Esophagus squamous epithelium (tissue), 5 donors: ENCODE measurements at places on chromosomes 5 and 9.

DNA sequence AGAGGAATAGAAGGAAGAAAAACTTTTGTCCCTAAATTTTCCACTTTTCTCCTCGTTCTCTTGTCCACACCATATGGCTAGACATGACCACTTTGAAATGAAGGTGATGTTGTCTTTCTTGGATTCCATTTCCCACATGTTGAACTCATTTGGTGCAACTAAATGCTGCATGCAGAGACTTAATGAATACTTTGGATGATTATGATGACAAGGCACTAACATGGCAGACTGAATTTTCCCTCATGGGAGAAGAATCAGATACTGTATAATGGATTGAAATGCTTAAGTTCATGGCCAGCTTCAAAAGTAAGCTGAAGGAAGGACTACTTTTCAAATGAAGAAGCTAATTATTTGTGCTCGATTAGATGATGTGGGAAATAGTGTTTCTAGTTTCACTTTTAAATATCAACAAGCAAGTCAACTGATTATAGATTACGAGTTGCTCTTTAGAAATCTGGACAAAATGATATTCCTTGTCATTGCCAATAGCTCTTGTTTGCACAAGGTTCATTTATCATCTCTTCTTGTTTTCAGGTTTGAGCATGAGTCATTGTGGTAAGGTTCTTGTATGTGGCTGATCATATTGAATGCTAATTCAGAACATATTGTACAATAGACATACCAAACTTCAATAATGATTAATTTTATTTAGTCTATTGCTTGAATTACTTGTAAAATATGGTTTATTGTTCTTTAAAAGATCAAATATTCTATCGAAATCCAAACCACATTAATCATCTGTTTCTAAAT is 501.3 kb upstream of the FTMT start:
- no peaks in the 10 kb centered on the region for H3K27me3 ChIP-seq
- no peak overlapping the region for H3K4me3 ChIP-seq
- DNase-seq, result no peak
- H3K4me1 ChIP-seq, result no peaks in the 10 kb centered on the region
- H3K36me3 ChIP-seq, result no peaks in the 10 kb centered on the region
- H3K27ac ChIP-seq, result no peak overlapping the region

GRCh38 chr5:102450313-102450990 is 48.3 kb downstream of the SLCO6A1 start:
- H3K4me1 ChIP-seq, result no peaks in the 10 kb centered on the region
- H3K36me3 ChIP-seq, result no peaks in the 10 kb centered on the region
- no peak for DNase-seq
- no peak overlapping the region for H3K27ac ChIP-seq

- no peaks in the 10 kb centered on the region for H3K36me3 ChIP-seq
- no peak overlapping the region for H3K4me3 ChIP-seq
- H3K27me3 ChIP-seq, result no peaks in the 10 kb centered on the region
- no peaks in the 10 kb centered on the region for H3K4me1 ChIP-seq
- DNase-seq, result no peak
- no peak overlapping the region for H3K27ac ChIP-seq
These were observed 800.6 kb upstream of the CDH6 start for GRCh38 chr5:30392897-30393296.

- no peaks in the 10 kb centered on the region for H3K36me3 ChIP-seq
- DNase-seq, result no peak
- H3K27me3 ChIP-seq, result no peaks in the 10 kb centered on the region
- H3K27ac ChIP-seq, result no peak overlapping the region
- H3K4me3 ChIP-seq, result no peak overlapping the region
- H3K4me1 ChIP-seq, result peaks cover 5% of the 10 kb centered on the region
These were observed 86.7 kb upstream of the PAM start for GRCh38 chr5:102668220-102668932.

DNA sequence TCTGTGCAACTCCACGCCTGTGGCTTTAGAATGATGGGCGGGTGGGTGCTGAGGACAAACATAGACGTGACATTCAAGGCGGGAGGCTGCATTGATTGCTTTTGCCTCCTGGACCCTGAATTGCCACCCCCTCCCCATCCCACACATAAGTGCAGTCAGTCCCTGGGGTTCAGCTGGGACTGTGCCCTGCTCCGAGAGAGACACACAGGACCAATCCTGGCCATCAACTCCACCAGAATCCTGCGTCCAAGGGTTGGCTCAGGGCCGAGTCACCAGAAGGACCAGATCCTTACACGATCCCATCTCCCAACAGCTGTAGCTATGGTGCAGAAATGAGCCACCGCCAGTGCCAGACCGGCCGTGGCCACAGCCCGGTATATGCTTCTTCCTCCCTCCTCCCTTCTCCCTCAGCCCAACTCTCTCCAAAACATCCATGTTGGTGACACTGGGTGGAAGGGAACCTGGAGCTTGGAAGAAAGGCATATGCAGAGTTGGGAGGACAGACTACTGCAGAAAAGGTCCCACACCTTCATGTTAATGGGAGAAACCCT is 27.4 kb downstream of the IRX2 start:
- no peaks in the 10 kb centered on the region for H3K36me3 ChIP-seq
- no peaks in the 10 kb centered on the region for H3K4me1 ChIP-seq
- no peak overlapping the region for H3K27ac ChIP-seq
- no peaks in the 10 kb centered on the region for H3K27me3 ChIP-seq
- no peak overlapping the region for H3K4me3 ChIP-seq

- no peaks in the 10 kb centered on the region for H3K27me3 ChIP-seq
- no peaks in the 10 kb centered on the region for H3K36me3 ChIP-seq
- H3K27ac ChIP-seq, result no peak overlapping the region
- DNase-seq, result no peak
- no peak overlapping the region for H3K4me3 ChIP-seq
These were observed 1677.7 kb downstream of the EFNA5 start for GRCh38 chr5:105993027-105993426.

GRCh38 chr5:32531885-32532520 is 53.4 kb upstream of the SUB1 start:
- H3K27me3 ChIP-seq, result no peaks in the 10 kb centered on the region
- no peak overlapping the region for H3K27ac ChIP-seq
- no peak overlapping the region for H3K4me3 ChIP-seq
- peaks cover 8% of the 10 kb centered on the region for H3K4me1 ChIP-seq

DNA sequence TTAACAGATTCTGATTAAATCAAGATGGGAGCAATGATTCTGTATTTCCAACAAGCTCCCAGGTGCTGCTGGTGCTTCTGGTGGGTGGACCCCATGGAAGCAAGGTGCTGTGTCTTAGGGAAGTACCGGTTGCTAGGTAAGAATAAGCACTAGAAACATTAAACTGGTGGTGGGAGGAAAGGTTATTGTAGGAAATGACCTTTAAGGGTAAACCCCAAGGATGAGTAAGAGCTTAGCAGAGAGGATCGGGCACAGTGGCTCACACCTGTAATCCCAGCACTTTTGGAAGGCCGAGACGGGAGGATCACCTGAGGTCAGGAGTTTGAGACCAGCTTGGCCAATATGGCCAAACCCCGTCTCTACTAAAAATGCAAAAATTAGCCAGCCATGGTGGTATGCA is 16.2 kb upstream of the CREBRF start:
- no peaks in the 10 kb centered on the region for H3K36me3 ChIP-seq
- H3K4me1 ChIP-seq, result peaks cover 10% of the 10 kb centered on the region
- H3K4me3 ChIP-seq, result no peak overlapping the region
- DNase-seq, result no peak
- no peaks in the 10 kb centered on the region for H3K27me3 ChIP-seq

GRCh38 chr9:96383165-96383942 is at the start of gene SLC35D2:
Gene SLC35D2, minus strand, starts transcription at chr9:96383711. Its CDS starts 77 bp downstream, at chr9:96383634.
- DNase-seq, result no peak
- peak within 1 kb of the TSS; percentile 73 for H3K4me3 ChIP-seq
- peaks cover 29% of the 10 kb centered on the region for H3K4me1 ChIP-seq
- H3K27ac ChIP-seq, result peak within 1 kb of the TSS; percentile 94
- H3K36me3 ChIP-seq, result peaks cover 5% of the 10 kb centered on the region

GRCh38 chr9:117718085-117718484 is 13.9 kb downstream of the TLR4 start:
- H3K4me1 ChIP-seq, result no peaks in the 10 kb centered on the region
- no peak for DNase-seq
- no peak overlapping the region for H3K27ac ChIP-seq
- peaks cover 2% of the 10 kb centered on the region for H3K36me3 ChIP-seq

GRCh38 chr9:104227108-104227507 is 133.0 kb downstream of the SMC2 start:
- H3K36me3 ChIP-seq, result no peaks in the 10 kb centered on the region
- H3K4me3 ChIP-seq, result no peak overlapping the region
